Regular cardiac myocyte (primary cell): ENCODE measurements at places on chromosomes 7 and 10. TPM values are rescaled to one million over a fixed set of nuclear protein-coding genes. Genes with fewer than 3 reads are reported as not detected.

The OR2A1 gene
- total RNA-seq = under 0.01 TPM in 1 of 2 replicates, not detected in the other

The ZP3 gene
- total RNA-seq = 1.2 and 5.9 TPM in 2 replicates

The FGFBP3 gene
- total RNA-seq = 0.56 and 0.77 TPM in 2 replicates

The BAIAP2L1 gene
- total RNA-seq = 2.7 and 3.1 TPM in 2 replicates

The CCDC126 gene
- total RNA-seq = 9.0 and 15.8 TPM in 2 replicates

The SSMEM1 gene
- 0.19 TPM in 1 of 2 replicates, not detected in the other for total RNA-seq

The FAM25G gene
- not detected in 2 replicates for total RNA-seq

The CALML5 gene
- not detected in 2 replicates for total RNA-seq

The RET gene
- 0.28 and 0.58 TPM in 2 replicates for total RNA-seq

The SPAG6 gene
- under 0.01 TPM in 1 of 2 replicates, not detected in the other for total RNA-seq

The C7orf57 gene
- not detected in 2 replicates for total RNA-seq

The SLC26A3 gene
- not detected in 2 replicates for total RNA-seq

The PNLIP gene
- not detected in 2 replicates for total RNA-seq
